Endothelial cell (in vitro differentiated cells): ENCODE measurements at places on chromosomes 6 and 20. TPM values are rescaled to one million over a fixed set of nuclear protein-coding genes. Genes with fewer than 3 reads are reported as not detected.

- no peak for DNase-seq
Observed at GRCh38 chr6:151721146-151721545, 86.3 kb upstream of the ESR1 start.

DNA sequence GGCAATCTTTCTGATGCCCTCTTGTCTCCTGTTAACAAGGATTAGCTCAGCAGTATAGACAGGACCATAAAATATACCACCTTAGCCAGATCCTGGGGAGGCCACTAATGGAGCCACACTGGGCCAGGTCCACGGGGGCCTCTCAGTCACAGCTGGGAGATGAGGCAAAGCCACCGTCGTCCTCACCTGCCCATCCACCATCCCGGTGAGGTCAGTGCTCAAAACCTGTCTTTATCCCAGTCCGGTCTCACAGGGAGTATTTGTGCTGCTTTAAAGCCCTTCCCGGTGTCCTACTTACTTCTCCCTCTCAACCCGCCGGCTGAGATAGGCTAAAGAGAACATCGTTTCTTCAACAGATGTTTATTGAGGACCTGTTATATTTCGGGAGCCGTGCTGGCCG is 104.3 kb downstream of the EDN3 start:
- no peak for DNase-seq

DNA sequence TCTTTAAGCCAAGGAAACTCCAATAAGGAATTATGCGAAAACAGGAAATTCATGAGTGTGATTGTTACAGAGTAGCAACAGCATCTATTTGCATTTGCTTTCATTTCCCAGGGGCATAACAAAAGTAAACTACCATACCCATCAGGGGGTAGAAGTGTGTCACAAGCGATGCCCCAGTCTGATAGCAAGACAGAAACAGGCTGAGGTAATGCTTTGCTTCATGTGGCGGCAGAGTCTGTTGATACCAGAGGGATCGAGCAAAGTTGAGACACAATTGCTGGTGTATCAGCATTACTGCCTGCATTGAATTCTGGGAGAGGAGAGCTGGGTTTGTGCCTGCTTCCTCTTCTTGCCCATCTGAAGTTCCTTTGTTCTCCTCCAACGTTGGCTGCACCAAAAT is 51.2 kb upstream of the LYRM2 start:
- DNase-seq: no peak

GRCh38 chr6:166330612-166331011 is 11.7 kb downstream of the SFT2D1 start:
- DNase-seq: peak; percentile 76

CST4 gene
- not detected for total RNA-seq

DNA sequence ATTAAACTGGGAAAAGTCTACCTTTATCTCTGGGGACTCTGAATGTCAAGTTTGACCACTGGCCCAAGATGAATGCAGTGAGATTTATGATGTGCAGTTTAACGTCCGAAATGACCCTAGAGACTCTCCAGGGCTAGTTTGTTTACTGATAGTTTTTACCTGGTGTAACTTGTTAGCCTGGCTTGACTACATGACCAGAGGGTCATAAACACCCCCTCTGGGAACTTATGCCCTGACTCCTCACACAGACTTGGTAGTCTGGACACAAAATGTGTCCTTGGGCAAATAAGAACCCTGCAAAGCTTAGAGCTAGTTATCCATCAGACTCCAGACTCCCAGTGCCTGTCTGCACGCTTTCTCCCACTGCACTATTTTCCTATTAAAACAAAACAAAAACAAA is 606.5 kb downstream of the HACE1 start:
- no peak for DNase-seq

TRIM31 gene
- not detected for total RNA-seq

DNA sequence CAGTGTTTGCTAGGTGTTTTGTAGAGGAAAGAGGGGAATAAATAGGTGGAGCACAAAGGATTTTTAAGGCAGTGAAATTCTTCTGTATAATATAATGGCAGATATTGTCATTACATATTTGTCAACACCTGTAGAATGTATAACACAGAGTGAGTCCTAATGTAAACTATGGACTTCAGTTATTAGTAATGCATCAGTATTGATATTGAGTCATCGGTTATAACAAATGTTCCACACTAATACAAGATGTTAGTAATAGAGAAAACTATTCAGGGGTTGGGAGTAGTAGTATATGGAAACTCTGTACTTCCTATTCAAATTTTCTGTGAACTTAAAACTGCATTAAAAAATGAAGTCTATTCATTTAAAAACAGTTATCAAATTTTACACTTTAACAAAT is 299.2 kb downstream of the UBE3D start:
- no peak for DNase-seq

SLC22A1 gene
- total RNA-seq: 2.7 TPM

DNA sequence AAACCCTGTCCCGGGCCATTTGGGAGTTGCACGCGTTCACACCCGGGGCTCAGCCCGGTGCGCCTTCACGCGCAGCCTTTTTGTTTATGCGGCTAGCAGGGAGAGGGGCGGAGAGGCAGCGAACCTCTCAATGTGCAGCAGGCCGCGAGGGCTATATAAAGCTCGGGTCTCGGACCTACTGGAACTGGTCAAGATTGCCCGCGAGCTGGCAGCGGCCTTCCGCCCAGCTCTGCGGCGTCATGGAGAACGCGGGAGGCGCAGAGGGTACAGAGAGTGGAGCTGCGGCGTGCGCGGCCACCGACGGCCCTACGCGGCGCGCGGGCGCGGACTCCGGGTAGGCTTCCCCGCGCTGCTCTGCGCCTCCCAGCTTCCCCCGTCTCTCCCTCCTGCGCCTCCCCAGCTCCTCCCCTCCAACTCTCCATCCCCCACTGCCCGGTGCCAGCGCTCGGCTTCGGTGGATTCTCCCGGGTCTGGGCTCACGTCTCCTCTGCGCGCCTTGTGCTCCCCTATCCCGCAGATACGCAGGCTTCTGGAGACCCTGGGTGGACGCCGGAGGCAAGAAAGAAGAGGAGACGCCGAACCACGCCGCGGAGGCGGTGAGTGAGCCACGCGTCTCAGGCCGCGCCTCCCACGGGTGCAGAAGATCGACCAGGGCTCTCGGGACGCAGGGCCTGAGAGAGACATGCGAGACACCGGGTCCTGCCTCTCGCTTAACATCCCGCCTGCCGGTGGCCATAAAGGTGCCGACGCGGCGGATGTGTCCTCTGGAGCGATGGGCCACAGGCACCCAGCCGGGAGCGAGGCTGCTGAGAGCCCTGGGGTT is at the start of gene RIPPLY2:
TSS of gene RIPPLY2 (plus strand) at position 183 of the 823 bp plus-strand sequence. CDS start at position 240, 57 bp downstream.
- DNase-seq: peak; percentile 38

FLOT1 gene
- total RNA-seq: 136 TPM

IL20RA gene
- total RNA-seq: 0.10 TPM

GRCh38 chr6:37480118-37480736 is 19.5 kb downstream of the CCDC167 start:
- no peak for DNase-seq

- no peak for DNase-seq
Observed at GRCh38 chr6:131129689-131130553, 5.3 kb upstream of the AKAP7 start.

DNA sequence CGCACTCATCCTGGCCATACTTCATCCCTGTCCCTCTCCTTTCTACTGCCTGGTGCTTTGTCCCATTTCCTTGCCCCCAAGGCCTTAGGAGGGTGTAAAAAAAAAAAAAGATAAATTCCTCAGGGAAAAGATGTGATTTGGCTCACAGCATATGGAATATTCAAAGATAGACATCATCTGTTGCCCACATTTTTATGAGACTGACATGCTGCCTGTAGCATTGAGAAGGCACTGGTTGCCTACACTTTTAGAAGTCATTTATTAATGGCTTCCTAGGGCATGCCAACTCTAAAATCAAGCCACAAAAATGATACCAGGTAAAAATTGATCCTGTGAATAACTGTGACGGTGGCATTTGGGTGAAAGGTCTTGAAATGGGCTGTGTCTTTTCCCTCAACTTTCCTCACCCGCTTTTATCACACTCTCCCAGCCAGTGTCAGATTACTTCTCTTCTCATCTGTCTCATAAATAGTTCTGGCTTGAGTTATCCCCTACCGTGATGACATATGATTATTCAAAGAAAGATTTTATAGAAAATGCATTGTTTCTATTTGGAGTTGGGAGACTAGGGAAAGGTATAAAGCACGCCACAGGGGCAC is 139.4 kb downstream of the CARMIL1 start:
- DNase-seq: no peak

PRDM13 gene
- total RNA-seq: not detected

DNA sequence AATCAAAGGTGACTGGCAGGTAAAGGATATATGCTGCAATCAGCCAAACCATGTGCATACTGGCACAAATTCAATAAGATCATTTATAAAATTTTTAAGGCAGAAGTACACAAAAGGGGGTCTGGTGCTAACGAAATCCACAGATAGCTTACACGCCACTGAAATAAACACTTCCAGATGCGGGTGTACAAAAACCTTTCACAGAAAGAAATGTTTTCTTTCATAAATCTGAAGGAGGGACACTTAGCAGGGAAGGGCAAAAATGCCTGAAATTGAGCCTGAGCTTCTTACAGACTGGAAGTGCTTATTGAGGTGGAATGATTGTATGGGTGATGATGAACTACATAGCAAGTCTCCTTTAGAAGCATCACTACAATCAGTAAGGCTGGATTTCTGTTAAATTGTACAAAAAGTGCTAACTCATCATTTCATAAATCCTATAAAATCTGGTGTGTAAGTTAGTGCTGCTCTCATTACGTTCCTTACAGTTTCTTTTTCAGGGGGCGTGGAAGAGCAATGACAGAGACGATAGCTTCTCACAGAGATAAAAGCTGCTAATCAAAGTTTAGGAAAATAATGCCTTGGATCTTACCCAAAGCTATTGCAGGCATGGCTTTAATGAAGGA is 409.3 kb upstream of the RUNX2 start:
- no peak for DNase-seq

- DNase-seq: no peak
Observed at GRCh38 chr20:38298768-38299288, 5.1 kb upstream of the BPI start.

ZNF335 gene
- total RNA-seq: 22.9 TPM

- no peak for DNase-seq
Observed at GRCh38 chr6:2162079-2162445, 83.3 kb downstream of the GMDS start.

CD109 gene
- total RNA-seq: 60.2 TPM

- DNase-seq: no peak
Observed at GRCh38 chr6:13524801-13525508, 37.6 kb upstream of the GFOD1 start.

DNA sequence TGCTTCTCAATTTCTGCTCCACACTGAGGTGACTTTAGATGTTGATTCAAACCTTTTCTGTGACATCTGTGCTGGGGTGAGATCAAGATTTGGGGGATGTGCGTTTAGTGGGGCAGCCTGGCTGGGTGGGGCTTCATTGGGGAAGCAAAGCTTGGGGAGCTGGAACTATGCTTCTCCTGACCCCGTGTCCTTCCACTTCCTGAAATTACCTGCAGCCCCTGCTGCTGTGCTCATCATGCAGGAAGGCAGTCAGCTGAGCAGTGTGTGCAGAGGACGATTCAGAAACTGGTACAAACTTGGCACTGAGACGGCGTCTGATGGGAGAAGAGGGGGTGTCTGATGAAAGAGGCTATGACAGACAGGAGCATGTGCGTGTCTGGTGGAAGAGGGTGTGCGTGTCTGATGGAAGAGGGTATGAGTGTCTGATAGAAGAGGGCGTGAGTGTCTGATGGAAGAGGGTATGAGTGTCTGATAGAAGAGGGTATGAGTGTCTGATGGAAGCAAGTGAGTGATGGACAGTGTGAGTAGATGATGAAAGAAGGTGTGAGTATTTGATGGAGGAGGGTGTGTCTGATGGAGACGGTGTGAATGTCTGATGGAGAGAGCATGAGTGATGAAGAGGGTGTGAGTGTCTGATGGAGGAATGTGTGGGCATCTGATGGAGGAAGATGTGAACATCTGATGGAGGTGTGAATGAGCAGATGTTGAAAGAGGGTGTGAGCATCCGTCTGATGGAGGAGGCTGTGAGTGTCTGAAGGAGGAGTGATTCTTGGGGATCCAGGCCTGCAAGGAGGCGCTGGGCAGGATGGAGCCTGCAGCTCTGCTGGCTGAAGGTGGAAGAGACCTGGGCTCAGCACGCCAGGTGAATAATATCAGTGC is 103.4 kb downstream of the SYCP2 start:
- DNase-seq: no peak

DNA sequence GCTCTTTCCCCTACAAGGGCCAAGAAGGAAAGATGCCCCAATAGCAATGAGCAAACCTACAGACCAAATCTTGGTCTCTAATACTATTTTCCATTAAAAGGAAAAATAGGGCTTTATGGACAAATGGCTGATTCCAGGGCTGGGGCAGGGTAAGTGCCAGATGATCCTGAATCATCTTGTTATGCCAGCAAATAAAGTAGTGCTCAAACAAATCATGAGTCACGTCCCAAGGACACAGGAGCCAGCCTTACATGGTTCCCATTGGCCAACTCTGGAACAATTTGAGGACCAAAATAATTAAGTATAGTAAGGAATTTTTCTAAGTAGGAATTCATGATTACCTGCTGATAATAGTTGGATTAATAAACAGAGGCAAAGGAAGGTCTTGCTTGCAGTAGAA is 53.2 kb upstream of the NKX2-4 start:
- DNase-seq: no peak

DNA sequence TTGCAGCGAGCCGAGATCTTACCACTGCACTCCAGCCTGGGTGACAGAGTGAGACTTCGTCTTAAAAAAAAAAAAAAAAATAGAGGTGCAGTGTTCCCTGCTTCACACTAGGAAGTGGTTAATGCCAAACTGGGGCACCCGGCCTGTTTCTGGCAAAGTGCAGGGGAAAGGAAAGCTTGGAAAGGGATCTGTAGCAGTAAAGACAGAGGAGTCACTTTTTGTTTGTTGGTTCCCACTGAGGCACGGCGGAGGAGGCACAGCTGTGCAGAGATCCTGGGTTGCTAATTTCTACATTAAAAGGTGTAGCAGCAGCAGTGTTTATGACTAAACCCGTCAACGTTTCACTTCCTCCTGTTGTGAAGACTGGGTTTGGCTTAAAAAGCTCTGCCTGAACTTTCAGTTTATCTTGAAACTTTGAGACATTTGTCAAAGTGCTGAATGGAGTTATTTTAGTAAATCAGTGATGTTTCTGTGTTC is 125.6 kb downstream of the CARMIL1 start:
- no peak for DNase-seq

CTAGE9 gene
- total RNA-seq: not detected

- no peak for DNase-seq
Observed at GRCh38 chr20:952196-952795, 36.2 kb upstream of the ANGPT4 start.

- DNase-seq: no peak
Observed at GRCh38 chr6:129651291-129651691, 58.7 kb downstream of the ARHGAP18 start.

GRCh38 chr6:119328892-119329793 is 20.4 kb downstream of the MAN1A1 start:
- DNase-seq: no peak

OPRM1 gene
- total RNA-seq: not detected

- DNase-seq: no peak
Observed at GRCh38 chr6:151276112-151276740, 36.5 kb downstream of the AKAP12 start.

CCN6 gene
- not detected for total RNA-seq
